ENCODE measurements at places on chromosomes 5 and 9.
A peak's percentile ranks its signal among the peaks of the same experiment; 100 is the strongest.

- DNase-seq: no peak
Observed at GRCh38 chr9:91239367-91240111, 122.2 kb downstream of the AUH start.

- no peak for DNase-seq
Observed at GRCh38 chr9:13809401-13809800, 504.5 kb downstream of the NFIB start.

DNA sequence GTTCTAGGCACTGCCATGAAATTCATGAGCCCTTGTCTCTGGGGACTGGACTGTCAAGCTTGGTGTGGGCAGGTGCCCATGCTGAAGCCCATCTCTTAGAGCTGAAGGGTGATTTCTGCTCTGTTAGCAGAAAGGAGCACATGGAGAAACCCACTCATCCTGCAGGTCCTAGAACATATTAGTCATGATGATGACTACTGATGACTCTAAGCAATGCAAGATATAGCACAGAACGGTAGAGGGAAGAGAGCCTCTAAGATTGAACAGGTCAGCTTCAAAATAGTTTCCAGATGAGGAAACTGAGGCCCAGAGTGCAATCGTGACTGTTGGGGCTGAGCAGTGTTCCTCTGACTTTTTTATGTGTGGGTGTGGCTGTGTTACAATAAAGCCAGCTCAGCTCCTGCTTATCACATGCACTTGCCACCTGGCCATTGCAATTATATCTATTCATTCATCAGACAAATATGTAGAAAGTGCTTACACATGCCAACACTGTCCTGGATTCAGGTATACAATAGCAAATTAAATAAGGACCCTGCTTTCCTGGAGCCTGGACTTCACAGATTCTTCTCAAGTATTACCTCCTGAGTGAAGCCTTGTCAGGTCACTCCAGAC, 140.2 kb upstream of the BRINP1 start:
- no peak for DNase-seq

DNA sequence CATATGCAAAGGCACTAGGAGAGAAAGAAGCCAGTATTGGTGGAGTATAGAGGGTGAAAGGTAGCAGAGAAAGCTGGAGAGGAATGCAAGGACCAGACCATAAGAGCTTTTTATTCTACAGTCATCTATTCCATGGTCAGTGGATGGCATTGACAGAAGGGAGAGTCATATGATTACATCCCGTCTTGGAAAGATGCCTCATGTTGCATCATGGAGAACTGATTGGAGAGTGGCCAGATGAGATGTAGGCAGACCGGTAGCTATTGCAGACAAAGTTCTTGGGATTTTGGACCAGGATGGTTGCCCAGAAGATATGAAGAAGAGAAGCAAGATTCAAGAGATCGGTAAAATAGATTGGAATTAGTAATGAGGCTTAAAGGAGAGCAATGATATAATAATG, 260.7 kb downstream of the CHSY3 start:
- no peak for DNase-seq

GRCh38 chr5:118651002-118651401, 337.3 kb downstream of the DTWD2 start:
- no peak for DNase-seq

DNA sequence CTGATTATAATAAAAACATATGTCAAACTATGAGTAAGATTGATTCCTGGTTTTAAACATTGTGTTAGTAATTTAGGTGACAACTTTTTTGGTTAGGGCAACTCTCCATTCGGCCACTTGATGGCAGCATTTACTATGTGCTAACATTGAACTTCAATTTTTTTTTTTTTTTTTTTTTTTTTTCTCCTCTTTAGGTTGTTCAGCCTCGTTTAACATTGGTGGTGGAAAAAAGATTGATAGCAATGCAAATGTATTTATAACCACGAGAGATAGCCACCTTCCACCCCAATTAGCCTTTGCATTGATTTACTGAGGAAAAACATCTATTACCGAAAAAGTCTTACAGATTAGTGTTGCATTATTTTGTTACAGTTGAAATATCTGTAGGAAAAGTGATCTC, 159.1 kb downstream of the CSNK1G3 start:
- peak; percentile 52 for DNase-seq

DNA sequence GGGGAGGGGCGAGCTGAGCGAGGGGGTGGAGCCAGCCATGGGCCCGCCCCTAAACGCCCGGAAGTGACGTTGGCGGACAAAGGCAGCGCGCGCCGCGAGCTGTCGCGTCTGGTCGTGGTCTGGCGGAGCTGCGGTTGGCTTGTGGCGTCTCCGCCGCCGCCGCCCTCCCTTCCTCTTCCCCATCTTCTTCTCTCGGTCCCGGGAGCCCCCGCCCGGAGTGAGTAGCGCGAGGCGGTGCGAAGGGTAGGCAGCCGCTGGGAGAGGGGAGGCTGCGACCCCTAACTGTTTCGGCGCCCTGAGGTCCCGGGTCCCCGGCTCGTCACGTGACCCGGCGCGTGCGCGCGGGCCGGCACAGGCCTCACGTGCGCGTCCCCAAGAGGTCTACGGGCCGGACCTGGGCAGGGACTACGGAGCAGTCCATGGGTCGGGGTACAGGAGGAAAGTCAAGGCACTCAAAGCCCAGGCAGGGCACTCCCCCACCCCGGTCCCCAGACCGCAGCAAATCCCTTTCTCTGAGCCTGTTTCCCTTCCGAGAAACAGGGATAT, at the start of gene NTMT1:
Gene NTMT1, plus strand, starts transcription at position 85 of the 546 bp plus-strand sequence. CDS start 6,541 bp downstream, outside the sequence.
- peak; percentile 76 for DNase-seq

- no peak for DNase-seq
Observed at GRCh38 chr5:89028595-89029285, 145.8 kb upstream of the MEF2C start.

DNA sequence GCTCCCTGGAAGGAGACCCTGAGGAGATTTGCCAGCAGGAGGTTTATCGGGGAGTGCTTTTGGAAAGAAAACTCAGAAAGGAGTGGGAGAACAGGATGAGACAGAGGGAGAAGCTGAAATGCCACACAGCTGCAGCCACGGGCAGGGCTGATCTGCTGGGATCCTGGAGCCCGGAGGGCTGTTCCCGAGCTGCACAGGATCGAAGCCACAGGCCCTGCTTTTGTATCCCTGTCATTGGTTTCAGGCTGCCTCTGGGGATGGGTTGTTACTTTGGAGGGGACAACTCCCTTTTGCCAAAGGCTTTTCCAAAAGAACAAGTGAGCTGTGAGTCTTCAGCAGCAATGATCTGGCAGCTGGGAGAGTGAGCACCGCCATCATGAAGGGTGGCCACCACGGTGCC, 152.5 kb upstream of the PTCH1 start:
- DNase-seq: no peak

- no peak for DNase-seq
Observed at GRCh38 chr5:115461093-115461492, 83.5 kb downstream of the FEM1C start.

DNA sequence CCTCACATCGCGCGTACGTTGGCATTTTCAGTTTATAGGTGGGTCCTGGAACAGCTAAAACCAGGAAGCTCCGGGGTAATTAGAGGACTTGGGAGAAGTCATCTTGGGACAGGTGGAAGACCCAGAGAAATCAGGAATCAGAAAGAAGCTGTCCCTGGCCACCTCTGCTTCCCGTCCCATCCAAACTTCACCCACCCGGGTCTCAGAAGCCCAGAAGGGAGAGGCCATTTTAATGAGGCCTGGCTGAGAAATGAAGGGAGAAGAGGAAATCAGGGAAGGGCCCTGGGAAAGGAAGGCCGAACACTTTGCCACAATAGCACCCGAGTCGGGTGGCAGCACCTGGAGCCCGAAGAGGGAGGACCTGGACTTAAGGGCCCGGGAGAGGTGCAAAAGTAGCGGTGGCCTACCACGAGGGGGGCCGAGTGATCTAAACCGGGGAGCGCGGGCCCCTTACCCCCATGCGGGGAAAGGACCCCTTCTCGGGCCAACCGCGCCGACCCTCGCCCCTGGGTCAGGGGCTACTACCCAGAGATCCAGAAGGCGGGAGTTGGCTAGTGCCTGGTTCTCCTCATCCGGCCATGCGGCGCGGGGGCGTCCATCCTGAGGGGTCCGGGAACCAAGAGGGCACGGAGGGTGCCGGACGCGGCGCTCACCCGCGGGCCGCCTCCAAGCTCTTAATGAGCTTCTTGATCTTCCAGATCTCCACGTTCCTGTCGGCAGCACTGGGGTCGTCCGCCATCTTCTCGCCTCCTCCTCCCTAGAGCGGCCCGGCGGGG, 668 bp downstream of the ETF1 start:
- no peak for DNase-seq

GRCh38 chr9:18495065-18495464, 21.1 kb downstream of the ADAMTSL1 start:
- no peak for DNase-seq

DNA sequence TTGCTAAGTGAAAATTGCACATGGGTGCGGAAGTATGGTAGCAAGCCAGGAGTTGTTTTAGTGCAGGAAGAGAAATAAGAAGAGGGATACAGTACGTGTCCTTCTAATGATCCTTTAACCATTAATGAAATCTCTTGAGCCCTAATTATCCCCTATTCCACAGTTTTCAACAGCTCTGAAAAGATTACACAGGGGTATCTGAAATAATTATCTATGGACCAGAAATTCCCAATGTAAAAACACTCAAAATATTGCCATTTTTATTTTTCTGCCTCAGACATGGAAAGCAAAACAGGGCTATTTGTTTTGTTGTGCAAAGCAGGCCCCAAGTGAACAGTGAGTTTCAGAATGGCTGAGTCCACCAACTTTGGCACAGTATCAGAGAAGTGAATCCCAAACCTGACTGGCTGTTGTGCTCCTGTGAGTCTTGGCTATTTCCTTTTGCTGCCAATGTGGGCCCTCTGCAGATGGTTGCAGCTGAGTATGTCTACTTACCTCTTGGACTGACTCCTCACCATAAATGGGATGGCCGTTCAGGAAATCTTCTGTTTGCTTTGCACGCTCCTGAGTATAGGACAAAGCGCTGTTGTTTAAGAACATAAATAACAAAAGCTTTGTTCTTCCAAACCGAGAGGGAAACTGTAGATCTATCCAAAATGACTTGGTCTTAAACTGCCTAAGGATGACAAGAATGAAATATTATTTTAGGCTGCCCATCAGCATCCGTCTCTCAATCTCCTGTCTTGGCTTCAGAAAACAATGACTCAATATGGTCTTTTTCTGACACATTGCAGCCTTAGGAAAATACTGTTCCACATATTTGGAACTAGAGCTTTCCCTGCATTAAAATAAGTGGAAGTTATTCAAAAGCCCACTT, 204.1 kb downstream of the DEPDC1B start:
- DNase-seq: no peak

DNA sequence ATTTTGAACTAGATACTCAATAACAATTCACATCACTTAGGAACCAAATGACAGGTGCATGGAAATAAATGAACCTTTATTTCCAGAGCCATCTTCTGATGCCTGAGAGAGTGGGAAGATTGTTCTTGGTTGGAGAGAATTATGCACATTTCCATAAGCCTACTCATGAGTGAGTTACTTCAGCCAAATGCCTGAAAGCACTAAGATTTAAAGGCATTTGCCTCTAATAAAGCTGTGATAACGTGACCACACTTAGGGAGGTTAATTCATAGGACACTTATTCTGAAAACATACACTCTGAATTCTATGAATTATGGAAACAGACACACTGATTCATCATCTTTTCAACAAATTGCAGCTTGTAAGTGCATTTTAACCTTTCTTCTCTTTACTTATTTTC, 40.0 kb downstream of the KCTD16 start:
- no peak for DNase-seq
